Activated T-helper 1 cell treated with Interleukin-2 at 50 U/mL for 16 hours (primary cell): ENCODE measurements at places on chromosomes 6 and 20.

GRCh38 chr6:114520976-114521375, 178.2 kb upstream of the HS3ST5 start:
- DNase-seq = no peak

- DNase-seq = no peak
These were observed 56.5 kb downstream of the OPRM1 start for GRCh38 chr6:154095571-154095970.

GRCh38 chr20:43458422-43458924, 777 bp downstream of the SRSF6 start:
- no peak for DNase-seq

GRCh38 chr6:30169658-30170614, 6.6 kb downstream of the TRIM15 start:
- no peak for DNase-seq

GRCh38 chr20:36202891-36203338, 33.4 kb upstream of the AAR2 start:
- DNase-seq = peak; percentile 69

- DNase-seq = no peak
These were observed 38.6 kb upstream of the SENP6 start for GRCh38 chr6:75563032-75563431.

DNA sequence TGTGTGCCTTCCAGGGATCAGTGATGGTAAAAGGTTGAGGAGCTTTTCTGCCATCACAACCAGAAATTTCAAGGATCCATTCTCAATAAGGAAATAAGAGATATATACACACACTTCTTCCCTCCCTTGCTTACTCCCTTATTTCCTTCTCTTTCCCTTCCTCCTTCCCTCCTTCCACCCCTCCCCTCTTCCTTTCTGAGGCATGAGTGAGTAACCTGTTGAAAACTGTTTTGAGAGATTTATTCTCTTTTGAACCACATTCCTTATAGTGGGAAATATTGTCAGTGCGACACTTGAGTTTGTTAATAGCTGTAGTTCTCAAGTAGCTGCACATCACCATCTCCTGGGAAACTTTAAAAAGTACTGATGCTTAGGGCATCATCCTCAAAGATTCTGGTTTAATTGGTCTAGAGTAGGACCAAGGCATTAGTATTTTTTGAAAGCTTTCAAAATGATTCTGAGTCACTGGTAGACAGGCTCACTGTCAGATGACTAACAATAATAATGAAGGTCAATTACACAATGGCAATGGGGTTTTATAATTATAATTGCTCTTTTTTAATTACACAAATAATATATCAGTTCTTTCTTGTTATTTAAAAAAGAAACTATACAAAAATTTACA, 109.9 kb downstream of the POPDC3 start:
- no peak for DNase-seq

- no peak for DNase-seq
These were observed 56.2 kb downstream of the COL12A1 start for GRCh38 chr6:75149696-75150095.

DNA sequence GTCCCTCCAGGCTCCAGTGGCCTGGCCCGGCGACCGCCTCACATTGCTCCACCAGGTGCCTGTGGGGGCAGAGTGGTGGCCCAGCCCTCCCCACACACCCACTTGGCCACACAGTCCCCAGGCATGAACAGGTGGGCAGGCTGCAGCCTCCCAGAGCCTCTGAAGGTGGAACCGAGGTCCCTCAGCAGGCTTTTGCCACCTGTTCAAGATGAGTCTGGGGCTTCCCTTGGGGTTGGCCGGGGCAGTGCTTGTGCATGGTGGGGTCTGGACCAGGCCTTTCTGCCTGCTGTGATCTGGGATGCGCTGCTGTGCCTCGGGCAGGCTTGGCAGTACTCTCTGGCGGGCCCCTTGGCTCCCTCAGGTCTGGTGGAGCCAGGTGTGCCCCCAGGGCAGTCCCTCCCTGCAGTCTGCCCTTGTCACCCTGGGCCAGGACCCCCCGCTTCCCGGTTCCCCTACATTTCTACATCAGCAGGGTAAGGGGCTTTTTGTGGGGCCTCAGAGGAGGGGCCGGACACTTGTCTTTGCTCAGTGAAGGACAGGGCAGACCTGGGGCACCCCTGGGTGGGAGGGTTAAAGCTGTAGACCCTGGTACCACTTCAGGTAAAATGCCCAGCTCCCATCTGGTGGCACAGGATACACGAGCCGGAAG, 2.7 kb upstream of the COL9A3 start:
- DNase-seq = no peak

DNA sequence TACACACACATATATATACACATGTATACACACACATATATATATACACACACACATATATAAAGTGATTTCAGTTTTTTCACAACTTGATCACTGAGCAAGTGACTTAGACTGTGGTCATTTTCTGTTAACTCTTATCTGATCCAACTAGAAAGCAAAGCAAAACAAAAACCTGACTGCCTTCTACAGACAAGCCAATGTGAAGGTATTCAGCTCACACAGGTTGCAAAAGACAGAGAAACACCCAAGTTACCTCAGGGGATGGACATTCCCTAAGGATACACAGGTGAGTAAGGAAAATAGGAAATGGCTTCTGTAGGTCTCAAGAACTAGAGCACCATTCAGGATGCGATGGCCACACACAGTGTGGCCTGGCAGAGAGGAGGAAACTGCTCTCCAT, 58.4 kb upstream of the IER3 start:
- DNase-seq = no peak

DNA sequence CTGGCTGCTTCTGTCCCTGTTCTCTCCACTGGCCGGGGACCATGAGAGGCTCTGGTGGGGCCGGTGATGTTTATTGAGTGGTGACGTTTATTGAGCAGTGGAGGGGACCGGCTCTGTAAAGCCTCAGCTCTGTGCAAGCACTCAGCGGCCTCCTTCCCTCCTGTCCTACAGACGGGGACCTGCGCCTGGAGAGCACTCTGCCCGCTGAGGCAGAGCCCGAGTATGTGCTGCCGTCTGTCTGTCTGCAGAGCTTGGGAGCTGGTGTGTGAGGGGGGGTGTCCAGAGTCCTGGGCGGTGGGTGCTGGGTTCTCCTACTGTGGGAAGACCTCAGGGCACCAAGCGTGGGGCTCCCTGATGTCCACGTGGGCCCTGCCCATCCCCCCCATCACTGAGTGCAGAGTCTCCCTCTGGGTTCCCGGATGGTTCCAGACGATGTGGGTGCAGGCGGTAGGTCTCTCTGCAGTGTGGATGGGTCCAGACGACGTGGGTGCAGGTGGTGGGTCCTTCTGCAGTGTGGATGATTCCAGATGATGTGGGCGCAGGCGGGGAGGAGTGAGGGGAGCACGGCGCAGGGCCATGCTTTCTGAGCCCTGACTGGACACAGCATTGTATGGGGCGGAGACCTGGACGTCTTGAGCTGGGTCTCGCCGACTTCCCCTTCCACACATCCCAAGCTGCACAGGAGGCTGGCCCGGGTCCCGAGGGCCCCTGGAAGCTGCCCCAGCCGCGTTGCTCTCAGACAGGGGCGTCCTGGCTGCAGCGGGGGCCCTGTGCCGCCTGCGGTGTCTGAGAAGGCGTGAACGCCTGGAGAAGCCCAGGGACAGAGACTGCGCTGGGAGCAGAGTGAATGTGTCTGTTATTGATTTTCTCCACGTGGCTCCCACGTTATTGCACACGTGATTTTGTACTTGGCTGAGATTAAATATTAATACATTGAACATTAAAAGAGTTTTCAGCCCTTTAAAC, 14.9 kb upstream of the BHLHE23 start:
- no peak for DNase-seq

DNA sequence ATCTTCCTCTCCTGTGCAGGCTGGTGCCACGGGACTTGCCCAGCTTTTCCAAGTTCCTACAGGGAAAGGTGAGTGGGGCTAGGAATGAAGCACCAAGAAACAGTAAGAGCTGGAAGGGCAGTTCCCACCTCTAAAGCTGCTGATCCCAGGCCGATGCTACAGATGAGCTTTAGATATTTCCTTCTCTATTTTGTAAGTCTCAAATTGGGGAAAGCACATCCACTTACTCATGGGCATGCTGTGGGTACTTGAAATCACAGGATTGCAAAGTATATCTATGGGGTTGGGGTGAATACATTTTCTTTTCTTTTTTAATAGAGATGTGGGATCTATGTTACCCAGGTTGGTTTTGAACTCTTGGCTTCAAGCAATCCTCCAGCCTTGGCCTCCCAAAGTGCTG, 3.1 kb downstream of the ZBTB2 start:
- no peak for DNase-seq

- no peak for DNase-seq
These were observed 5.2 kb downstream of the SYNGAP1 start for GRCh38 chr6:33424855-33425667.

DNA sequence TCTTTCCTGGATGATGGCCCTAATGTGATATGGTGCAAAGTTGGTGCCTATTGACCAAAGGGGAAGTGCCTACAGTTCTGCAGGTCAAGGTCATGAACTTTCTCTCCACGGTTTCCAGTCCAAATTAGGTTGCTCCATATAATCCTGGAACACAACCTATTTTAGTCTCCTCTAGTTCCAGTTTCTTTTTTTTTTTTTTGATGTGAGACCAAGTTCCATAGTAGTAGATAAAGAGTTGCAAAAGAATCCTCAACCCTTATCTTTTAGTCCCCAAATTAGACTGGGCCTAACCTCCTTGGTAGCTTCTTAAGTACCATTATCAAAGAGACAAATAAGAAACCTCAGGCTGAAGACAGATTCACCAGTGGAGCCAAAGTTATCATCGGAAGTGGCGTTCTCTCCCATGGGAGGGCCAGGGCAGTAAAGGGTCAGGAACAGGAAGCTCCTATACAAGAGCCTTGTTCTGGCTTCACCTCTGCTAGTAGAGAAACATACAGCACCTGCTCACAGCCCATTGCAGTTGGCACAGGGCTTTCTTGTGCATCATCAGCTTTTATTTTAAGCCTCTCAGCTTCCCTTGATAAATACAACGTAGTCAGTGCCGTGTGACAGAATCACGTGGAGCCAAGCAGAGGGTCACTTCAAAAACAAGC, 132.2 kb upstream of the RREB1 start:
- DNase-seq = no peak

DNA sequence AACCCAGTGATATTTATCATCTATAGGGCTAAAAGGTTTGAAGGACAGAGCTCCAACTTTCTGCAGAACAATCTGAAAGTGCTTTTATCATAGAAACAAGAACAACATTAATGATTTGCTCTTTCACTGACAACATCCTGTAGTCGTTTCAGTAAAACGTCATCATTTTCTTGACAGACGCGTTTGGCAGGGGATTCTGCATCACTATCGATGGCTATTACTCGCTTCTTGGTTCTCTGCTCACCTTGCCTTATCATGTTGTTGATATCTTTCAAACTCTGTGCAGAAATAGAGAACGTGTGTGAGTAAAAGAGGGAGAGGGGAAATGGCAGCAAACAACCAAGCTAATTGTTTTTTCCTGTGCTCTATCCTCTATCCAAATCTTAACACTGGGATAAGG, 47.1 kb upstream of the SAMHD1 start:
- no peak for DNase-seq

- no peak for DNase-seq
These were observed 6.6 kb upstream of the BTBD9 start for GRCh38 chr6:38646166-38646878.

- no peak for DNase-seq
These were observed 1.2 kb upstream of the ZSCAN31 start for GRCh38 chr6:28337121-28337520.

DNA sequence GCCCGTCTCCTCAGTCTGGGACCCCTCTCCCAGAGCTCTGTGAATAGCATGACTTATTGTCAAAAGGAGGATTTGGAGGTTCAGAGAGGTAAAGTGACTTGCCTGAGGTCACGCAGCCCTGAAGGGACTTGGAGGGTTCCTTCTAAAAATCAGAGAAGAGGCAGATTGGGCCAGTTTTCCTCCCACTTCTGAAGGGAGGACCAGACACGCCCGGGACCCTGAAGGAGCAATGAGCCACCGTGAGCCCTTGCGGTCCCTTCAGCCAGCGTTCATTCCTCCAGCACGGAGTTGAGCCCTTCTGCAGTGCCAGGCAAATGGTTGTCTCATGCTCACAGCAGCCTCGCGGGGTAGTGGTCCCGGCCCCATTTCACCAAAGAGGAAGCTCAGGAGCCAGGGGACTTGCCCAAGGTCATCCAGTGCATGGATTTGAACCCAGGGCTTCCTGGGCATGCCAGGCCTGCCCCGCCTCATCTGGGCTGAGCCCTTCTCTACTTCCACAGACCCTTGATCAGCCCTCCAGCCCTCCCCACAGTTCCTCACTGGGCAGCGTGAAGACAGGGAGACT, 7.4 kb downstream of the SRC start:
- DNase-seq = no peak

DNA sequence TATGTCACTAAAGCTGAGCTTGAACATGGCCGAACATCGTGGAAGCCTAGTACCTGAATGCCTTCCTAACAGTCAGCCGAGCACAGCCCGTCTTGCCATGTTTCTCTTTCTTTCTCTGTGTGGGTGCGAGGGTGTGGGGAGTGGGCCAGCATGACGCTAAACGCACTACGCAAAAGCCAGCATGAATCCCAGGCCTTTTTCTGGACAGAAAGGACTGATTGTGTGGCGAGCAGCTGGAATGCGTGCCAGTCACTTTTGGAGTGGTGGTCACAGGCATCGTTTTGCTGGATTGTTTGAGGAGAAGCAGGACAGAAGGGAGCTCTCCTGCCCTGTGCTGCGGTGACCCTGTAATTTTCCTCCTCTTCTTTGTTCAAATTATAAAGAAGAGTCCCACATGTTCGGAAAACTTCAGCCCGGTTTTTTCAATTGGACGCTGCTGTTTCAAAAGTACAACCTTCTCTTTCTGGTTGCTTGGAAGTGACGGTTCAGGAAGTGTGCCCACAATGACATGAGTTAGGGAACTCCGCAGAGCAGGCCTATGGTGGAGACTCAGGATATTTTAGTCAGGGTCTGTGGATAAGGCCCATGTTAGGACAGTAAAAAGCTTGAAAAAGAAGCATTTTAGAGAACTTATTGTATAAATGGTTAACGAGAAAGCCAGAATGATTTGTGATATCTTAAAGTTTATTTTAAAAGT, 54.3 kb downstream of the PDE7B start:
- no peak for DNase-seq
